ENCODE measurements at places on chromosomes 5 and 9.

DNA sequence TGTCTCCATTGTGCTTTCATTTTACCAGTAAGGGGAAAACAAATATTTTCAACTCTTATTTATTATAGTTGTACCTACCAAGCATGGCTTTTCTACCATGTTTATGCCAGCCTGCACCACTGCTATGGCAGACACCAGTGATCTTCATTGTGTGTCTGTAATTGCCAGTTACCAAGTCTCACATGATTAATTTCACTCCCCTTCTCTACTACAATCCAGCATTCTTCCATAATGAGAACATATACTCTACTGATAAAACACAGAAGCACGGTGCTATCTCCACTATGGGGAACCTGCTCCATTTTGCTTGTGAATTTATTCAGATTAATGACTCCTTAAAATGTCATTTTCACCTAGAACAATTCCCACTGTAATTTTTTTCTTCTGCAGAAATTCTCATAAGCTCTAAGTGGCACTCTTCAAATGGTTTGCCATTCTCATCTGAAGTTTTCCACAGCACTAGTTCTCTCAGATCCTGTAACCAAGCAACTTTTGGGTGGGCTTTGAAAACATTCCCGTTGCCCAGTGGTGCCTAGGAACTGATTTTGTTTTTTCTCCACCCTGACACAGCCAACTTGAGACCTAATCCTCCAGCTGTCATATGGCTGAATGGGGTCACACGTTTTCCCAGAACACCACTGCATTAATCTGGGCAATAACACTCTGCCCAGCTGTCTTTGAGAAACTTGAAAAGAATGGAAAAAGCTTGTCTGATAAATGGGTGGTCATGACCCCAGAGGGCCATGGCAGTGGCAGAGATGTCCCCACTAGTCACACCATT lies 222.7 kb upstream of the RASEF start:
- DNase-seq, result no peak

GRCh38 chr9:7336356-7337065 lies 463.1 kb downstream of the DMAC1 start:
- peak; percentile 25 for DNase-seq

GRCh38 chr9:125763394-125763801 lies 16.2 kb downstream of the PBX3 start:
- DNase-seq, result peak; percentile 90

- no peak for DNase-seq
Measured at GRCh38 chr9:33264003-33264472, 470 bp downstream of the BAG1 start.

- no peak for DNase-seq
Measured at GRCh38 chr9:133750982-133751649, 13.0 kb upstream of the SARDH start.

DNA sequence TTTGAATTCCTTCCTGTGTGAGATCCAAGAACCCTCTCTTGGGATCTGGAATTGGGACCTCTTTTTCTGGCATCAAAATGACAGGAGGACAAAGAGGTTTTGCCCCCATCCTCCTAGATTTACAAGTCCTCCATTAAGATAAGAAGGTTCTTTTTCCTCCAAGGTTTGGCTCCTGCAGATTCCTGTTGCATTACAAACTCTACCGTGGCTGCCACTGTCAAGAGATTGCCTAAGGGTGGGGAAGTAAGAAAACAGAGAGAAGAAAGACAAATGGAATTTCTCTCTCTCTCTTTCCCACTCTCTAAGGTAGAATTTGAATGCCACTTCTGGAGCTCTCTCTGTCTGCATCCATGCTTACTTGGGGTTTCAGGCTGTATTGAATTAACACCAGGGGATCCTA lies 12.0 kb upstream of the SVEP1 start:
- no peak for DNase-seq

GRCh38 chr9:123174887-123175518 lies 93.4 kb downstream of the STRBP start:
- no peak for DNase-seq

DNA sequence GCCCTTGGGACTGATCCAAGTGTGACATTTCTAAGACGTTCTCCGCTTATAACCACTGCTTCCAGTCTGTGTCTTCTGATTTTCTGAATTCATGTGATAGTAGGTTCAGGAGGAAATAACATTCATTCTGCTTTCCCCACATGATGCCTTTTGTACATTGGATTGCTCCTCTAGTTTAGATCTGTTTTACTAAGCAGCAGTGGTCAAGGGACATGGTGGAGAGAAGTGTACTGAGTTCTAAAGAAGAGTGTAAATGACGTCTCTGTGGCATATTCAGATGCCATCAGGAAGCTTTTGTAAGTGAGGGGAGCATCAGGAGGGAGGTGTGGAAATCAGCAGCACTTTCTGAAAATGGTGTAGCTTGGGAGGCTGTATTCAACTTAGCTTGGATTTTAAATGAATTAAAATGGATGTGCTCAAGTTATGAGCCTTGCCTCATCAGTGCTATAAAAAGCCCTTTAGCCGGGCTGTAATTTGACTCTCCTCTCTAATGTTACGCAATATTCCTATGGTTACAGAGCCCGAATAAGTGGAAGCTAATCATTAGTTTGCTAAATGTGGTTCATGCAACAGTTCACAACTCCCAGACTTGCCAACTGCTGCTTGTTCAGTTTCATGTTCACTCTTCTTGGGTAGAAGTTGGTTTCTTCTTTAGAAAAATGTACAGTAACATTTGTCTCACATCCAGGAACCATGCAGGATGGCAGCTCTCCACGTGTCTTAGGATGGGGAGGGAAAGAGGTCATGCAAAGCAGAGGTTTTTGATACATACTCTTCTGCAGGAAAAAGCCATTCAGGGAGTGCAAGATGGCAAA lies 281.3 kb downstream of the ARHGAP26 start:
- no peak for DNase-seq

DNA sequence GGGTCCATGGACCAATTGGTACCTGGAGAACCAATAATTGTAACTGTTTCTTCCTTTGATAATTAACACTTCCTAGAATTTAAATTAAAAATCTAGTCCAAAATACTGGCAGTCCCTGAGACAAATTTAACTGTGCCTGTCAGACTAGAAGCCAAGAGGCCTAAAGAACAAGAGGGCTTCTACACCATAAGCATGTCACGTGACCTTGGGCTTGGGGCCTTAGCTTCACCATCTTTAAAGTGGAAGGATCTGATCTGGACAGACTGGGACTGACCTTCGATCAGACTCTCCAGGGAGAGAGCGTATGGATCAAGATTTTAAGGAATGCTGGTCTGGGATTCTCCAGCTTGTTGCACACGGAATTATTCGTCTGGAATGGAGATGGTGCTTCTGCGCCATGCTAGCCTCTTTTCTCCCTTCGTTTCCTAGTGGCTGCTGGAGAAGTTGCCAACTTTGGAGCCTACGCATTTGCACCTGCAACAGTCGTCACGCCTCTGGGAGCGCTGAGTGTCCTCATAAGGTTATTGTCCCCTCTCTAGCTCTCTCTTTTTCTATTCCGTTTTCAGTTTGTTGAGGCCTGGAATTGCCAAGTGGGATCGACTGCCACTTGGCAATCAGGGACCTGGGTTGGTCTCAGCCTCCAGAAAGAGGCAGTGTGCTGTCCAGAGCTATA lies 8.4 kb downstream of the NIPAL4 start:
- no peak for DNase-seq

GRCh38 chr5:159883522-159883950 lies 32.7 kb upstream of the ADRA1B start:
- no peak for DNase-seq

- no peak for DNase-seq
Measured at GRCh38 chr5:143338658-143339366, 64.7 kb downstream of the NR3C1 start.

GRCh38 chr5:140664030-140664358 lies 710 bp upstream of the WDR55 start:
- no peak for DNase-seq

DNA sequence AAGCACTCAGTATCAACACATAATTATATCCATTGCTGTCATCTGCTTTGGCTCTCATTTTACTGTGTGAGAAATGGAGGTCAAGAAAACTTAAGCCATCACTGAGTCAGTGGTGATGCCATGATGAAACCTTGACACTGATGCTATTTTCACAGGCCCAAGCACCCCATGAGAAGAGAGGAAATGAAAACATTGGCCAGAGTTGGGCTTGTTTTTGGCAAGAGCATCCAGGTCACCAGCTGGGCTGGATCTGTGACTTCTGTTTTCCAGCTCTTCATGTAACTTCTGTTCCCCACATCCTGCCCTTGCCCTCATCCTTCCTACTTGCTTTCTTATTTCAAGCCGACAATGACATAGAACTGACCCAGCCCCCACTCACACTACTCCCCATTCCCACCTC lies 10.0 kb downstream of the LCP2 start:
- DNase-seq, result no peak

DNA sequence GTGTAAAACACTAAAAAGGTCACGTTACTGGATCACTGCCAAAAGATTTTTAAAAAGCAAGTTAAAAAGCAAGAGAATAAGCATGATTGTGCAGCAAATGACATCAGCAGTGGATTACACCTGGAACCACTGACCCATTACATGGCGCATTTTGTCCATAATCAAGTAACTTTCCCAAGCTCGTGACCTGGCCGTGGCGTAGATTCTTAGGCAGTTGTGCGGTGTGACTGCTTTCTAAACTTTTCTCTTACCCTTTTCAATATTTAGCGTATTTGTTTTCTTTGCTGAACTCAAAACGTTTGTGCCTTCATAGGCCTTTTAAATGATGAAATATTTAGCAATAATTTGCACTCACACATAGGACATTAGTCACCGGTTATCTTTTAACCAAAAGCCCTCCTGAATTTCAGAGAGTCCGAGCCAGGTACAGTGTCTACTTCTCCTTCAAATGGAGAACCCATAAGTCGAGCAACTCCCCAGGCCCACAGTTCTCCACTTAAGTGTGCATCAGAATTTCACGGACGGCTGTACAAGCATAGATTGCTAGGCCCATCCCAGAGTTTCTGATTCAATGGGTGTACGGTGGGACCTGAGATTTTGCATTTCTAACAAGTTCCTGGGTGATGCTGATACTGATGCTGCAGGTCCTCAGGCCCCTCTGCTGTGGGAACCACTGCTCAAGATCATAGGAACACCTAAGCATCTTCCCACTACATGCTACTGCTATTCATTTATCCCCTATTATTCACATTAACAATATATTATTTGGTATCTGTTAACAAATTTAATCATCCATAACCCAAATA lies 144.4 kb downstream of the GLIS3 start:
- DNase-seq, result no peak

- DNase-seq, result no peak
Measured at GRCh38 chr5:66342341-66342880, 198.3 kb downstream of the SREK1 start.

DNA sequence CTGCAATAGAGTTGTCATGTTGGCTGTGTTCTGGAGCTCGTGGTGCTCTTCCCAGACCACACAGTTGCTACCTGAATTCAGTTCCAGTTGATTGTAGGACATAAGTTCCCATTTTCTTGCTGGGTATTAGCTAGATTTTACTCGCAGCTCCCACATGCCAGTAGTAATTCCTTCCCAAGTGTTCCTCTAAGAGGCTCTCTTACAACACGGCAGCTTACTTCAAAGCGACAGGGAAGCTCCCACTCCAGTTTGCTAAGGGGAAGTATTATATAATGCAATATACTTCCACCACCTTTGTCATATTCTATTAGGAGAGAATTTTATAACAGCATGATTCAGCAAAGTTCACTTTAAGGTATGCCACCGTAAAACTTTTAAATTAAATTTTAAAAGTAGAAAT lies 623.0 kb downstream of the SLCO4C1 start:
- no peak for DNase-seq

DNA sequence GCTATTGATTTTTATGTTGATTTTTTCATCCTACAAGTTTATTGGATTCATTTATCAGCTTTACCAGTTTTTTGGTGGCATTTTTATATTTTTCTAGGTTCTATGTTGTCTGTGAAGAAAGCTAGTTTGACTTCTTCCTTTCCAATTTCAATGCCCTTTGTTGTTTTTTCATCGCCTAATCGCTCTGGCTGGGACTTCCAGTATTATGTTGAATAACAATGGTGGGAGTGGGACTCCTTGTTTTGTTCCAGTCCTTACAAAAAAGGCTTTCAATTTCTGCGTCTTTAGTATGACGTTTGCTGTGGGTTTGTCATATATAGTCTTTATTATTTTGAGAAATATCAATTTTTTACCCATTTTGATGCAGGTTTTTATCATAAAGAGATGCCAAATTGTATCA lies 175.6 kb upstream of the CCNH start:
- no peak for DNase-seq

DNA sequence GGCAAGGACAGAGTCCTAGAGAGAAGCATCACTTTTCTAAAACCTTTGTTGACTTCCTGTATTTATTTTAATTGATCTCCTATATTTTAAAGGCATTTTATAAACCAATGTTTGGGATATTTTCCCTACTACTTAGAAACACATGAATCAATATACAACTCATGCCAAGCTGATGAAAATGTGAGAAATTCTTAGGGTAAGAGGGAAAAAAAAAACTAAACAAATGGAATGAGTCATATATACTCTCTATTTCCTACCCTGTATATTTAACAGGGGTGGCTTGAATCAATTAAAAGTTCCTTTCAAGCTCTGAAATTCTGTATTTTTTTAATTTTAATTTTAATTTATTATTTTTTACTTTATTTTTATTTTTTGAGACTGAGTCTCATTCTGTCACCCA lies 19.6 kb downstream of the BAAT start:
- no peak for DNase-seq

DNA sequence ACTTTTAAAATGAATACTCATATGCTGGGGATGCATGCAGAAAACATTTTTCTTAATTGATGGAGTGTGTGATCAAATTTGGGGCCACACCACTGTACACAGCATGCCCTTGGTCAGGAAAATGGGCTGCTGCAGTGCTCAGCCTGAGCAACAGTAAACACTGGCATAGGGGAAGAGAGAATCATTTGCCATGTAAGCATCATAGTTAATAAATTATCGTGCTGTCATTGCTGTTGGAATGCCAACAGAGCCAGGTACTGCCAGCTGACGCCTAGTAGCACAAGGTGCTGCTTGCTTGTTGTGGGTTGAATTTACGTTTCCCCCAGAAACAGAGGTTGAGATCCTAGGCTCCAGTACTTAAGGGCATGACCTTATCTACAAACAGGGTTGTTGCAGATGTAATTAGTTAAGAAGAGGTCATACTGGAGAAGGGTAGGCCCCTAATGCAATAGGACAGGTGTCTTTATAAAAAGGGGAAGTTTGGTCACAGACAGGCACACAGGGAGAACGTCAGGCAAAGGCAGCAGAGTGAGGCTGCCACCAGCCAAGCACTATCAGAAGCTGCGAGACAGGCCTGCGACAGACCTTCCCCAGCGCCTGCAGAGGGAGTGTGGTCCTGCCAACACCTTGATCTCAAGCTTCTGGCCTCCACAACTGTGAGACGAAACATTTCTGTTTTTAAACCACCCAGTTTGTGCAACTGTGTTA lies 25.3 kb downstream of the DAP start:
- no peak for DNase-seq

GRCh38 chr5:149337736-149338135 lies 7.6 kb upstream of the GRPEL2 start:
- peak; percentile 82 for DNase-seq
